ENCODE measurements at places on chromosomes 7 and 10.

- no peak for DNase-seq
Observed at GRCh38 chr10:44513591-44513990, 128.7 kb upstream of the CXCL12 start.

DNA sequence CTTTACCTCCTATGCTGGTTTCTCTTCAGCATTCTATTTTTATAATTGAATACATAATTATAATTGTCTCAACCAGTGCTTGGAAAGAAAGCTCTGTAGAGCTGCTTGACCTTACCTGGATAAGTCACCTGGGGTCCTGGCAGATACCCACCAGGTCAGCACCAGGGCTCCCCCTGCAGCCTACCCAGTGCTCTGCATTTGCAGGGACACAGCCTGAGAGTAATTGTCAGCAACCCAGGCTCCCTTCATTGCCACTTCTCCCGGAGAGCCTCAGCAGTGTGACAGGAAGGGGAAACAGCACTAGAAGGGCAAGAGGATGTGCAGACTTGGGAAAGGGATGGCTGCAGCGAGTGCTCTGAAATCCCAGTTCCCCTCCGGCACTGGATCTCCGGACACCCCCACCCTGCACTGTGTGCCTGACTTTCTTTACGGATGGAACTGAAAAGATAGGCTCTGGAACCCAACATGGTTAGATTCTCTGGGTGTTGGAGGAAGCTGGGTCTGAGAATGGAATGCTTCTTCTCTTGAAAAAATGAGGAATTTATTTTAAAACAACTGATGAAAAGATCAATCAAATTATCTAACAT lies 11.4 kb upstream of the PAX4 start:
- DNase-seq, result no peak

- no peak for DNase-seq
Observed at GRCh38 chr10:19014034-19014433, 34.6 kb upstream of the MALRD1 start.

DNA sequence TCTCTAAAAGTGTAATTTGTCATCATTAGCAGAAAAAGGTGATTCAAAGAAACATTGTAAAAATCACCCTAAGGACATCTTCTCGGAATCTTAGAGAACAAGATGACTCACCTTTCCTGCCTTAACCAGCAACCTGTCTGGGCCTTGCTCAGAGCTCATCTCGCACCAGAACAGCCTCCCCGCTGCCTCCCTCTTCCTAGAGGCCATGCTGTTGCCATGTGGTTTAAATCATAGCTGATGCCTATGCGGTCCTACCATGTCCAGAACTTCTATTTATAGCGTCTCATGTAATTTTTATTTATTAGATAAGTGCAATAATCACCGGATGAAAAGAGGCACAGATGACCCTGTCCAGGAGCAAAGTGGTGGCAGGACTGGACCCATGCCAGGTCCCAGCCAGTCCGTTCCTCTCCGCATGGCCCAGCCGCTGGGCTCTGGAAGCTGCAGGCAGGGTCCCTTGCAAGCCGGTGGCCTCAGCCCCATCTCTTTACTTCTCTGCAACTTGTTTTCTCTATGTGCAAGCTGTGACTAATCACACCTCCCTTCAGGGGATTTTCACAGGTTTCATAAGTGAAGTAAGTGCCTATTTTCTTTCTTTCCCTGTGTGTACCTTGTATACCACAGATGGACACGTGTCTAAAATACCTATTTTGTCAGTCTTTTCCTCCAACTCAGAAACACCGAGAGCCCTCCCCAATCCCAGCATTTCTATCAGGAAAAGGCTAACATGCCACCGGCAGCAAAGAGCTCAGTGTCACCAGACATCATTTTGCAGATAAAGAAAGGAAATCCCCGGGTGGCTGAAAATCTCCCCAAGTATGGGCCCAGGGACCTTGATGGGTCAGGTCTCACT lies 27.1 kb downstream of the KLF6 start:
- peak; percentile 34 for DNase-seq
